Fibroblast of skin of left quadriceps (primary cell): ENCODE measurements at places on chromosomes 16 and 17.

DNA sequence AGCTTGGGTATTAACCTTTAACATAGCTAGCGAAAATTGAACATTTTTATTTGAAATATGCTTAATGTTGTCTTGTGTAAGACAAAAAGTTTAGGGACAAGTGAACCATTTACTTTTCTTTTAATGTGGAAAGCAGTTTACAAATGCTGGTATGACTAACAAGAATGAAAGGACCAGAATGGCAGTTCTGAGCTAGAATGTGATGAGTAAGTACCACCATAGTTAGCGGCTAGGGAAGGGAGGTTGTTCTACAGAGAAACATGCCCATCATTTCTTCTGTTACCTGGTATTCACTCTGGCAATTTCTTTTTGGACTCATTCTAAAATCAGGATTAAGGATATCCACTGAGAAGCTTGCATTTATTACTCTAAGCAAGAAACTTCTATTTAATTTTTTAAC lies 121.1 kb downstream of the WWOX start:
- no peak for DNase-seq

GRCh38 chr17:69335058-69335457 lies 8.1 kb upstream of the ABCA5 start:
- DNase-seq = no peak

DNA sequence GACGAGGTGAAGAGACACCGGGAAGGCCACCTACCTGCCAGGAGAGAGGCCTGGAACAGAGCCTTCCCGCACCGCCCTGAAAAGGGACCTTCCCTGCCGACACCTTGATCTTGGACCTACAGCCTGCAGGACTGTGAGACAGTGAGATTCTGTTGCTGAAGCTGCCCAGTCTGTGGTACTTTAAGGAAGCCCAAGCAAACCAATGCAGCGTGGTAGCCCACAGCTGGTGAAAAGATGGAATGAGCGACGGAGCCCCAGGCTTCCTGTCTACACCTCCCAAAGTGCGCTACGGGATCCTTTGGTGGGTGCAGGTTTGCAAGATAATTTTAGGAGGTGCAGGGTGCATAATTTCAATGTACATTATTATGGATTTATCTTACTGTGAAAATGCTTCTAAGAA lies 33.9 kb downstream of the TNFRSF13B start:
- DNase-seq = no peak

DNA sequence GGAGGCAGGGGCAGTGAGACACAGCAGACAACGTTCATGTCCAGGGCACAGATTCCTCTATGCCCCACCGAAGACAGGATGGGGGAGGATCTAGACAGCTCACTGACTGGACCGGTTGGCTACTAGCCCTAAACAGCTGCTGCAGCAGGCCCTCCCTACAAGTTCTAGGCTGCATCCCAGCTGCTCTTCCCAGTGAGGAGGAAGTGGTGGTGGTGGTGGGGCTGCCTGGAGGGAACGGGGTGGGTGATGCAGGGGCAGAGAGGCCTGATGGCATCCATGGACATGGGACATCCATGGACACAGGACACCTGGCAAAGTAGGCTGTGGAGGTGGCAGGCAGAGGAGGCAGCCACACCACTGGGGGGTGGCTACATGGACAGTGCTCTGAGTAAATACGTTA lies 18.3 kb downstream of the SPHK1 start:
- DNase-seq = no peak

DNA sequence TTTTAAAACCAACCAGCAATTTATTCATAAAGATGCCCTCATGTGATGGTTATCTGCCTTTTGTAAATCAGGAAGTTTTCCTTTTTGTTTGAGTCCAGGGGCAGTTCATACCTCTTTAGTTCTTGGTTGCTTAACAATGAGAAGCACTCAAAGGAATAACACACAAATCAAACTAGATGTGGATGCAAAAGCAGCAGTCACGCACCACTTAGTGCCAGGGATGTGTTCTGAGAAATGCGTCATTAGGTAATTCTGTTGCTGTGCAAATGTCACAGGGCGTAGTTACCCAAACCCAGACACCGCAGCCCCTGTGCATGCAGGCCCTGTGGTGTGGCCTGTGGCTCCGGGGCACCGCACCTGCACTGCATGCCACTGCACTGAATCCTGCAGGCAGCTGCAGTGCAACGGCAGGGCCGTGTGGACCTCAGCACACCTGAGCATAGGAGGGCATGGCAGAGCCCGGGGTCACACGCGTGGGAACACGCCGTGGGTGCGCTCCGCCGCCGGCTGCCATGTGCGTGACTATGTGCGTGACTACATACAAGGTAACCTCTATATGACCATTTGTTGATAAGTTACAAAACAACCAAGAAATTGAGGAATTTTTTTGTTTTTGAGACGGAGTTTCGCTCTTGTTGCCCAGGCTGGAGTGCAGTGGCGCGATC lies 39.6 kb downstream of the PKD1 start:
- no peak for DNase-seq

DNA sequence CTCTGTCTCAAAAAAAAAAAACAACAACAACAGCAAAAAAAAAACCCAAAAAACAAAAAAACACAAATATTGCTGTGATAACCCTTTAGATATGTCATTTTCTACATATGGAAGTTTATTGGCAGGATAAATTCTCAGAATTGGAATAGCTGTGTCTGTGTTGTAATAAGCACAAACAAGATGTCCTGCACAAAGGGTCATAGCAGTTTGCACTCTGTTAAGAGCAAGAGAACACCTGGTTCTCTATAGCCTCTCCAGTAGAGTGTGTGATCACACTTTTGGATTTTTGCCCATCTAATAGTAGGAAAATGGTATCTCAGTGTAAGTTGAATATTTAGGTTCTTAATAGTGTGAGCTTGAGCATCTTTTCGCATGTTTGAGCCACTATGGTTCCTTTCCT lies 60.4 kb downstream of the USP43 start:
- no peak for DNase-seq

DNA sequence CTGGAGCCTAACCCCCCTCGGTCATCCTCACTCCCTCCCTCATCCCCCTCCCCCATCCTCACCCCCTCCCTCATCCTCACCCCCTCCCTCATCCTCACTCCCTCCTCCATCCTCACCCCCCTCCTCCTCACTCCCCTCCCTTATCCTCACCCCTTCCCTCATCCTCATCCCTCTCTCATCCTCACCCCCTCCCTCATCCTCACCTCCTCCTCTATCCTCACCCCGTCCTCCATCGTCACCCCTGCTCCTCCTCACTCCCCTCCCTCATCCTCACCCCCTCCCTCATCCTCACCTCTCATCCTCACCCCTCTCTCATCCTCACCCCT lies 571 bp downstream of the PRSS33 start:
- DNase-seq = no peak

- DNase-seq = no peak
Measured at GRCh38 chr16:48384520-48385252, 527 bp downstream of the SIAH1 start.

- DNase-seq = no peak
Measured at GRCh38 chr17:77528516-77529327, 388.0 kb downstream of the SEC14L1 start.

DNA sequence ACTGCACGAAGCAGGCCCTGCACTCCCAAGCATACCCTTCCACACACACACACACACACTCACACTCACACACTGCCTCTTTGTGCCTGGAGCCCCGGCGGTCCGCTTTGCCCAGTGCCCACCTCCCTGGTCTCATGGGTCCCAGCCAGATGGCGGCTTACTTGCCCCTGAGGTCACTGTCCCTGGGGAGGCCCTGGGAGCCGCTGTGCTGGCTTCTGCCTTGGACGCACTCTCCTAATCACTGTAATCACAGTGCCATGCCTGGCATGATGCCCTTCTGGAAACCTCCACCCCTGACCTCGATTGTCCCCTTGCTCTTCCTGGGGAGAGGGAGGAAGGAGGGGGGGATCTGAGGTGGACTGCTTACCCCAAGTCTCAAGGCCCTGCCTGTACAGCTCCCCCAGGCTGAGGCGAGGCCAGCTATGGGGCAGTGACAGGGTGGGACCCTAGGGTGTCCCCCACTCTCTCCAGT lies 36.0 kb downstream of the ARHGAP23 start:
- DNase-seq = no peak

DNA sequence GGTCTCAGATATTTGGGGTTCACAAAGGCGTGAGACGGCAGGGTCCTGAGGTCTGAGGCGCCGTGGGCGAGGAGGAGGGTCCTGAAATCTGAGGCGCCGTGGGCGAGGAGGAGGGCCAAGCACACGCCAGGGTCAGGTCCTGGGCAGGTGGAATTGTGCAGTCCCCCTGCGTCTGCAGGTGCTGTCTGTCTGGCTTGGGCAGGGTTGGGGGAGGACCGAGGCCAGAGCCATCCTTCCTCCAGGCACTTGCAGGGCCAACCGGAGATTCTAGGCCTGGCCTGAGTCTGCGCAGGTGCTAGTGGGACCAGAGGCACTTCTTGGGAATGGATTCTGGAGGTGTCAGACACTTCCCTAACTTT lies 2.4 kb upstream of the APRT start:
- no peak for DNase-seq

DNA sequence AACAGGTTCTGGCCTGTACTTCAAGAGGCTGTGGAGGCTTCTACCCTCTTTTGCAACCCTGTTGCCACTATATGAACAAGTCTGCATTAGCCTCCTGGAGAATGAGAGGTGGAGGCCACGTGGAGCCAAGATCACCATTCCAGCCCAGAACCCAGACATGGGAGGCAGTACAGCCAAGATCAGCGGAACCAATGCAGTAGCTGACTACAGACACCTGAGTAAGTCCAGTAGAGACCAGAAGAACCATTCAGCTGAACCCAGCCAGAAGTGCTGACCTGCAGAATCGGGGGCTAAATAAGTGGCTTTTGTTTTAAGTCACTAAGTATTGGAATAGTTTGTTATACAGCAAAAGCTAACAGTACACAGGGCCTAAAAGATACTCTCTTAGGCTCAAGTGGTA lies 12.1 kb downstream of the FAM20A start:
- DNase-seq = no peak

DNA sequence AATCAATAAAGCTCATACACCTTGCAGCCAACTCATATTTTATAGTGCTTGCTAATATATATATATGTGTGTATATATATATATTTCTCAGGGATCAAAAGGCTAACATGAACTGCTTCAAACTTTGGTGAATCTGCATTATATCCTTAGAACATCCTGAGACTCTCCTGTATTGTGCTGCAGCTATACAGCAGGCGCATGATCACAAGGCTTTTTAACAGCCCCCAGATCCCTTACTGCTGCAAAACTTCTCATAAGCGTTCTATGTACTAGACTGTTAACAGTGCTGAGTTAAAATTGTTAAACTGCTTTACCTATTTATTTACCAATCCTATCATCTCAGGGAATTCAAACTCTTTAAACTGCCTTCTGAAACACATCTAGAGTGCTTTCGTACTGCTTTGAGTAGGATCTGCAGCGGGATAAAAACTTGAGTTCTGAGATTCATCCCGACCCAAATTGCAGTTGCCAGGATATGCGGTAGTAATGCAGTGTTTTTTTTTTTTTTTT lies 1.3 kb downstream of the GPATCH8 start:
- DNase-seq = no peak

DNA sequence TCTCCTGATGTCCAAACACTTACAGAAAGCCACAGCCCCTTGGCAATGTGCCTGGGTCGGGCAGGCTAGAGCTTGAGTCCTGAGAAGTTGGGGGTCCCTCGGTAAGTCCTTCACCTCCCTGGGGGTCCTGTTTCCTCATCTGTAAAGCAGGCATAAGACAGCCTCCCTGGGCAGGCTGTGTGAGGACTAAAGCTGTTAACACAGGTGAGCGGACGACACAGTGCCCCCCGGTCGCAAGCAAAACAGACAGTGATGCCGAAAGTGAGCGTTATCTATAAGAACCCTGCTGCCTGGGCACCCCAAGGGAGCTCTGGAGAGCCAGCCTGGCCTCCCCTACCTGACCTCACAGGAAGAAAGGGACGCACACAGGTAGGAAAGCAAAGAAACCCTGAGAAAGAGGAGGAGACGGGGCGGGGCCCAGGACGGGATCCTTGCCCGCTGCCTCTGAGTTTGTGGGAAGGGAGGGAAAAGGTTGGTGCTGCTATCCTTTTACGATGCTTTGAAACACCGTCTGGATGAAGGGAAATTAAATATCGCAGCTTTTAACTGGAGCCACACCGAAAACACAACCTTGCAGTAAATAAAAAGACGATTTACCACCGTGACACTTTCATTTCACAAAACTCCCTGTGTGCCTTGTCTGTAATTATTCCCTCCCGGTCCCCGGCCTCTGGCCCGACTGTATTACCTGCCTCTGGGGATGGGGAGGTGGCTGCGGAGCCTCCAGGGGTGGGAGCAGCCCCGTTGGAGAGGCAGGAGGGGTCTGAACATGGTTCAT lies 67.1 kb downstream of the ENGASE start:
- DNase-seq = no peak

DNA sequence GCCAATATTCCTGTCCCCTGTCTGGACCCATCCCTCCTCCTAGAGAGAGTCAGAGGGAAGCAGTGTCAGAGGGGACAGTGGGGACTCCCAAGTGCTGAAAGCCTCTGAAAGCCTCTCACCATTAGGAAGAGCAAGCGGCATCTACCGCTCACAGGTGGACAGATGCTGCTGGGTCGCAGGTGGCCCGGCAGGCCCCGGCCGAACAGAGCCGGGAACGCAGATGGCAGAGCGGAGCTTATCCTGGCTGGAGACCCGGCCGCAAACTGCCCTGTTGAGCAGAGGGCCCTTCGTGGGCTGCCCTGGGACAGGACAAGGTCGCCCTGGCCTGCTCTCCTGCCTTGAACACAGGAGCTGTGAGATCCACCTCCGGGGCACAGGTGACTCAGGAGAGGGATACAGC lies 23.0 kb upstream of the NAT9 start:
- no peak for DNase-seq

GRCh38 chr17:15007147-15007553 lies 258.0 kb downstream of the PMP22 start:
- DNase-seq = no peak

DNA sequence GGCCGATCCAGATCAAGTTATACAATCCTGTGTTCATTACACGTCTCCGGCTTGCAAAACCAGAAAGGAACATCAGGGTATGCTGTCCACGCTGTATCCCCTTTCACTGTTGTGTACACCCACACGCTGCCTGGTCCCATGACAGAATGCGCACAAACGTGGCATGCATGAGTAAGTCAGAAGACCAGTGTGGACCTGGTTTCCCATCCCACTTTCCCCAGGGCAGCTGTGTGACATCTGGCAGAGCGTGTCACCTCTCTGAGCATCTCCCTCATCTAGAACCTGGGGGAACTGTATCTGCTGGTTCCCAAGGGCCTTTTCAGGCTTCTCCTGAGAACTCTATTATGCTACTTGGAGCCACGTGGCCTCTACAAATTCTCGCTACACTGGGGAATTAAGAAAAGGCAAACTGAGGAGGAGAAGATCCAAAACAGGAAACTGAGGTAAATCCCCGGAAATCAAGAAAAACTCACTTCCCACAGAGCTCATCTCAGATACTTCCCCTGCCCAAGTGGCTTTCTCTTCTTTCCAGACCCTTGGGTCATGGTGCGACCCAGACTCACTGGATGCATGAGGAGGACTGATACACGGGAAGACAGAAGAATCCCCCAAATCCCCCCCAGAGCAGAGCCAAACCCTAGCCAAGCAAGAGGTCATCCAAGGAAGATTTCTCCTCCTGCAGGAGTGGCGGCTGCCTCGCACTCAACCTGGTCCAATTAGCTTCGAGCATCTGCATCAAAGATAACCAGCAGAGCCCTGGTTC lies 139.3 kb downstream of the GAS7 start:
- DNase-seq = no peak
